ENCODE measurements at places on chromosomes 4 and X. TPM values are rescaled to one million over a fixed set of nuclear protein-coding genes. Genes with fewer than 3 reads are reported as not detected.

DNA sequence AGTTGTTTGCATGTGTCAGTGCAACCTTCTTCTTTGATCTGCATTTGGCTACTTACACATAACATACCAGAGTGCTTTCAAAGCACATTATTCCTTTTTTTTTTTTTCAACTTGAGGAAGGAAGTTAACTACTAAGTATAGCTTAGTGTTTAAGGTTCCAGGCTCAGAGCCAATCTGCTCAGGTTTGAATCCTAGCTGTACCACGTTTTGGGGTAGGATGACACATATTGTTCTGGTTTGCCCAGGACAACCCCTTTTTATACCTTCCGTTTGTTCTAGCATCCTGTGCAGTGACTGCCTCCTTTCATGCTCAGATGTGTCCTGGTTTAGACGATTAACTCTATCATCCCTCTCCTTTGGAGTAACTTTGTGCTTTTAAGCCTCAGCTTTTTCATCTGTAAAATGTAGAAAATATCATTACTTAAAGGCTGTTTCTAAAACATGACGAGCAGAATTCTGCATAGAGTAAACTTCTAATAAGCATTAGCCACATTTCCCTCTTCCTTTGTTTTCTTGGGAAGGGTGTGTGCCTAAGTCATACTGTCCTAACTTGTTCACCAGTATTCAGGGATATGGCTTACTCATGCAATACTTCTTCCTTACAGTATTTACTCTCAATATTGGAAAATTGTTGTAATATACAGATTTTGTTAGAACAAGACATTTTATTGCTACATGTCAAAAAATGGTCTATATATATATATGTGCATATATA, 281.3 kb downstream of the C4orf33 start:
- DNase-seq = no peak

WWC2 gene
- total RNA-seq = 67.3 TPM

- no peak for DNase-seq
Observed at GRCh38 chr4:79756140-79756895, 316.7 kb downstream of the ANTXR2 start.

- DNase-seq = no peak
Observed at GRCh38 chrX:22969411-22969810, 30.3 kb upstream of the DDX53 start.

ZNF630 gene
- 5.4 TPM for total RNA-seq

PRDM8 gene
- total RNA-seq = 8.0 TPM

DNA sequence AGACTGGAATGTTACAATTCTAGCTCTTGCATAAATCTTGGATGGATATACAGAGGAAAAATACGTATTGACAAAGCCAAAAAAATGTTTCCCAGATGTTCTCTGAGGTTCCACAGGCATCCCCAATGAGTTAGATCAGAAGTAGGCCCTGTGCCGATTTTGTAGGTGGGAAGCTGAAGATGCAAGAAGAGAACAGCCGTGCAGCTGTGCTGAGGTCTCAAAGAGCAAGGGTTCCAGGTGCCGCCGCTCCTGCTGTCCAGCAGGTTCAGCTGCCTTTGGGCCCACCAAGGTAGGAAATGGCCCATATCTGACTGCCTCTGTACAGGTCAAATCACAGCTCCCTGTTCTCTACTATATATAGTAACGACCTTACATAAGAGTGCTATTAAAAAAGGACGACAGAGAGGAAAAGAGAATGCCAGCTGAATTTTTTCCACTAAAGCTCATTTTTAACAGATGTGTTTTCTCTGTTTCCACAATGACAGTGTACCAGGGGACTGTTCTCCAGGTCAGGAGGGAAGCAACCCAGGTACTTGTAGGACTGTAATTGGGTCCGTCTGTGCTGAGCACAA, 155.6 kb downstream of the CBR4 start:
- DNase-seq = no peak

GRCh38 chr4:98609934-98610333, 48.5 kb downstream of the TSPAN5 start:
- no peak for DNase-seq

- no peak for DNase-seq
Observed at GRCh38 chr4:48944252-48944651, 37.7 kb upstream of the OCIAD2 start.

NHSL2 gene
- 38.0 TPM for total RNA-seq

- DNase-seq = no peak
Observed at GRCh38 chr4:98496152-98496845, 162.1 kb downstream of the TSPAN5 start.

- DNase-seq = no peak
Observed at GRCh38 chr4:127364911-127365310, 267.8 kb upstream of the INTU start.

- no peak for DNase-seq
Observed at GRCh38 chrX:13248867-13249486, 70.9 kb downstream of the ATXN3L start.

NXF2 gene
- not detected for total RNA-seq

TCEANC gene
- total RNA-seq = 10.9 TPM

DNA sequence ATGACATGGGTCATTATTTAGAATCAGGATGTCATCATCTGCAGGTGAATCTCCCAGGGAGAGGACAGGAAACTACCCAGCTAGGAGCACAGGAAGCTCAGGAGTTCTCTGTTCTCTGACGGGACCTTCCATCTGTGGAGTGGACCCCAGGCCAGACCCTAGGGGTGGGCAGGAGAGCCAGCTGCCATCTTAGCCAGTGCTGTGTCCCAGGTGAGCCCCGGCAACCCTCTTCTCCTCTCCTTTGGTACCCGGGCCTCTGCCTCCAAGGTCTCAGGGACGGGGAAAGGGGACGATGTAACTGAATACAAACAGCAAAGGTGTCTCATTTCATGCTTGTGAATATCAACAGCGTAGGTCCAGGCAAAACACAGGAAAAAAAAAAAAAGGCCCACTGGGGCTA, 48.5 kb downstream of the C4orf50 start:
- DNase-seq = no peak

PPP4R3C gene
- not detected for total RNA-seq

SPARCL1 gene
- total RNA-seq = 441 TPM
